ENCODE measurements at places on chromosomes 16 and 17. TPM values are rescaled to one million over a fixed set of nuclear protein-coding genes. Genes with fewer than 3 reads are reported as not detected.

MATCAP1 gene
- total RNA-seq: 34.3 TPM

HES7 gene
- total RNA-seq: 4.3 TPM

MT1A gene
- total RNA-seq: 1.5 TPM

GRCh38 chr17:81926451-81927151 is 934 bp downstream of the MAFG start:
- DNase-seq: peak; percentile 87
- peaks cover 41% of the 10 kb centered on the region for H3K4me1 ChIP-seq
- peaks cover 2% of the 10 kb centered on the region for H3K36me3 ChIP-seq
- H3K27ac ChIP-seq: peak overlapping the region; percentile 92

- DNase-seq: no peak
- H3K4me1 ChIP-seq: no peaks in the 10 kb centered on the region
- no peak overlapping the region for H3K4me3 ChIP-seq
- no peaks in the 10 kb centered on the region for H3K36me3 ChIP-seq
These were observed 9.4 kb upstream of the GCGR start for GRCh38 chr17:81794509-81794908.

HNF1B gene
- 0.48 TPM for total RNA-seq

SLC38A10 gene
- 49.8 TPM for total RNA-seq

- H3K4me3 ChIP-seq: no peak overlapping the region
- DNase-seq: no peak
- H3K27ac ChIP-seq: no peak overlapping the region
These were observed 34.4 kb upstream of the MNT start for GRCh38 chr17:2435181-2435741.

YPEL2 gene
- 13.4 TPM for total RNA-seq

- peak; percentile 22 for DNase-seq
- no peak overlapping the region for H3K27ac ChIP-seq
- no peaks in the 10 kb centered on the region for H3K36me3 ChIP-seq
- H3K4me3 ChIP-seq: no peak overlapping the region
These were observed 11.7 kb downstream of the TMEM238L start for GRCh38 chr17:10792151-10792550.

IFT20 gene
- 31.7 TPM for total RNA-seq

DNA sequence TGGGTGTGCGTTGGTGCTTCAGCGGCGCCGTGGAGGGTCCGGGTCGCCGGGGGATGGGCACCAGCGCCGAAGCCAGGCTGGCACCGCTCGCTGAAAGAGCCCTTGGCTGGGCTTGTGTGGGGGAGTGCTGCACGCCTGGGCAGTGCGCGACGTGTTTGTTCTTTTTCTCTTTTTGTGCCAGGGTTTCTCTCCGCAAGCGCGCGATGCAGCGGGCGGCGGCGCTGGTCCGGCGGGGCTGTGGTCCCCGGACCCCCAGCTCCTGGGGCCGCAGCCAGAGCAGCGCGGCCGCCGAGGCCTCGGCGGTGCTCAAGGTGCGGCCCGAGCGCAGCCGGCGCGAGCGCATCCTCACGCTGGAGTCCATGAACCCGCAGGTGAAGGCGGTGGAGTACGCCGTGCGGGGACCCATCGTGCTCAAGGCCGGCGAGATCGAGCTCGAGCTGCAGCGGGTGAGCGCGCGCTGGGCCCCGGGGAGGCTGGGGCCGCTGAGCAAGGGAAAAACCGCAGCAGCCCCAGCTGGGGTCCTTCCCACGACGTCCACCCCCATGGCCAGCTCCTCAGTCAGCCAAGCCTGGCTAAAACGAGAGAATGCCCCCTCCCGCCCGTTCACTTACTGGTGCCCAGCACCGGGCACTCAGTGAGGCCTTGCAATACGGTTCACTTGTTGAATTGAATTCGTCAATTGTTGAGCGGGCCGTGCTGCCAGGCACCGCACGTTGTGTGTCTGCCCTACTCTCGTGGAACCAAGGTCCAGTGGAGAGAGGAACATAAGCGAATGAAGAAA is 541 bp downstream of the GPT2 start:
- peak; percentile 36 for DNase-seq
- peaks cover 17% of the 10 kb centered on the region for H3K4me1 ChIP-seq
- H3K27ac ChIP-seq: no peak overlapping the region
- H3K36me3 ChIP-seq: peaks cover 5% of the 10 kb centered on the region

DNA sequence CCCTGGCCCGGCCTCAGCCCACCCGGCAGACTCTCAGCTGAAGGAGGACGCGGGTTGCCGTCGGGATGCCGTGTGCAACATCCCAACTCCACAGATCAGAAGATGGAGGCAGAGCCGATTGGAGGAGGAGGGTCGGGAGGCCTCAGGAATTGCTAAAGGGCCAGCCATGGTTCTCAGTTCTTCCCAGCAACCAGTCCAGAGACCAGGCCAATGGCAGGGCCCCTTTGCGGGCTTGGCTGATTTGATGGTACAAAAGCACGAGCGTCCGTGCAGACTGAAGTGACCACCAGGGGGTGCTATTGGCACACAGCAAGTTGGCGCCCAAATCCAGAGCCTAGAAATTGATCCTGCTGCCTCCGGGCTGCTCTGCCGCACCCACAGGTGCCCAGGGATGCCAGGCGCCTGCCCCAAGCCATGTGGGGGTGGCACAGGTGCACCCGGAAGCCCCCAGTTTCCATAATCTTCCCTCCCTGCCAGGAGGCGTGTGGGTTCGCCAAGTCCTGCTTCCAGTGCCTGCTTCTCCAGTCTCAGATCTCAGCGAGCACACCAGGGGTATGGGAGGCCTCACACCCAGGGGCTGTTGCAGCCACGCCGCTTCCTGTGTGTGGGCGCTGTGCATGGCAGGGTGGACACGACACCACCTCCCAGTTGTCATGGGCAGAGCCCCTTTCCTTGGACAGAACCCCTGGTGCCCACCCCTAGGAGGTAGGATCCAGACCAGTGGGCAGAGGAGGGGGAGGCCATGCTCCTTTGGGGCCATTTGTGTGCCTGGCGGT is 7.1 kb upstream of the TEX19 start:
- no peaks in the 10 kb centered on the region for H3K36me3 ChIP-seq
- H3K27me3 ChIP-seq: no peaks in the 10 kb centered on the region
- peaks cover 18% of the 10 kb centered on the region for H3K4me1 ChIP-seq
- H3K4me3 ChIP-seq: no peak overlapping the region

IGFBP4 gene
- total RNA-seq: 47.1 TPM

DNA sequence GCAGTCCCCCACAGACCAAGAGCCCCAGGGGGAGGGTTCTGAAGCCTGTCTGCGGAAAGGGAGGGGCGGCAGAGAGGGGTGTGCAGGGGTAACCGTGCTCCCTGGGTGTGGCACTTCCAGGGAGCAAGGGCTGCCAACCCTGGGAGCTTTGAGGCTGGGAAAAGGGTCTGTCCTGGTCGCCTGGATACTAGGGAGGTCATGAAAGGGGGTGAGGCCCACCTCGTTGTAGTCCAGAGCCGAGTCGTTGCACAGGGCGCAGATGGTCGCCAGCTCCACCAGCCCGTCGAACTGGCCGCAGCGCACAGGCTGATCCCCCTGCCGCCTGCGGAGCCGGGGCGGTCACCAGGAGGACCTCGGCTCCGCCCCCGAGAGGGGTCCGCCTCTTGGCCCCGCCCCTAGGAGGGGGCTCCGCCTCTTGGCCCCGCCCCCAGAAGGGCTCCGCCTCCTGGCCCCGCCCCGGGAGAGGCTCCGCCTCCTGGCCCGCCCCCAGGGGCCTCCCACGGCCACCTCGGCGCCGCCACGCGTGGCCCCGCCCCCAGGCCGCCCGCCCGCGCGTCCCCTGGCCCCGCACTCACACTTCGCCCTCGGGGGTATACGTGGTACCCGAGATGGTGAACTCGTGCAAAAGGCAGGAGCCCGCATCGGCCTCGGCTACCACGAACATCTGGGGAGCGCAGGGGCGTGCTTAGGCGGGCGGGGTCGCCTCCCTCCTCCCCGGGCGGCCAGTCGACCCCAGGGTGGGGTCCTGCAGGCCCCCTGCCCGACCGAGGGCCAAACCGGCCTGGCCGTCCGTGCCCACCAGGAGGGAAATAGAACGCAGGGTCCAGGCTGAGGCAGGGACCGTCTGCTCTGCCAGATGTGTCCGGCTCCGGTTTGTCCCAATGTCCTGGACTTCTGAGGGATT is 19.5 kb downstream of the ATP2A3 start:
- H3K4me3 ChIP-seq: no peak overlapping the region
- peaks cover 2% of the 10 kb centered on the region for H3K36me3 ChIP-seq
- H3K27me3 ChIP-seq: no peaks in the 10 kb centered on the region
- peak; percentile 21 for DNase-seq
- H3K27ac ChIP-seq: no peak overlapping the region
- H3K4me1 ChIP-seq: no peaks in the 10 kb centered on the region

- DNase-seq: no peak
- H3K4me3 ChIP-seq: no peak overlapping the region
- peaks cover 7% of the 10 kb centered on the region for H3K4me1 ChIP-seq
- H3K27ac ChIP-seq: no peak overlapping the region
- H3K27me3 ChIP-seq: peaks cover 46% of the 10 kb centered on the region
- no peaks in the 10 kb centered on the region for H3K36me3 ChIP-seq
These were observed 50.8 kb upstream of the JPH3 start for GRCh38 chr16:87551487-87551886.

EFTUD2 gene
- 123 TPM for total RNA-seq

GRCh38 chr16:4862639-4863038 is 15.4 kb downstream of the UBN1 start:
- no peak overlapping the region for H3K27ac ChIP-seq
- no peak overlapping the region for H3K4me3 ChIP-seq
- no peaks in the 10 kb centered on the region for H3K4me1 ChIP-seq

DNA sequence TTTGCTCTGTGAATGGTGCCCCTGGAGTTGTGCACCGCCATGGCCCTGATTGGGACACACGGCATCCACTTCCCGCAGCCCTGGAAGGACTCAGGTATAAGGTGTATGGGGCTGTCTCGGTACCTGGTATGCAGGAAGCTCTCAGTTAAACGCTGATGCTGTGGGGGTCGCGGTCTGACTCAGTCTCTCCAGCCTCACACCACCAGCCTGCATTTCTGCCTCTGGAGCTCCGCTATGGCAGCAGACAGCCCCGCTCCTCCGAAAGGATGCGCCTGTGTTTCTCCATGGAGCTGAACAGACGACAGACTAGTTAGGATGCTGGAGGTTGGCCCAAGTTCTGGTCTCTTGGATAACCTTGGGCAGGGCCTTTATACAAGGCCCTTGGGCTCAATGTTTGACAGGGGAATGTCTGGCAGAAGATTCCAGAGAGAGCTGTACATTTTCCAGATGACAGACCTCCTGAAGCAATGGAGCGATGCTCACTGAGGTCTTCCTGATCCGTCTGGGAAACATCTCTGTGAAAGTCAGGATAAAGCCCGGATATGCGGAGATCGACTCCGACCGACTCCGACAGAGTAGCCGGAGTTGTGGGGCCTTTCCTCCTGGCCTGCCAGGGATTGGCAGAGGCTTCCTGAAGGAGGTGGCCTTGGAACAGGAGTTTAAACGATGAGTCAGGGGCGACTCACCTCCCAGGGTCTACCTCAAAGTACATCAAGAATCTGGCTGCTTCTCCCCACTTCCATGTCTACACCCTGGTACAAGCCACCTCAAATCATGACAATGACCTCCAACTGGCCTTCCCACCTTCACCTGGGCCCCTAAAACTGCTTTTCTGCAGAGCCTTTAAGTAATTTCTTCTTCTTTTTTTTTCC is 21.9 kb upstream of the BCAR1 start:
- H3K36me3 ChIP-seq: no peaks in the 10 kb centered on the region
- DNase-seq: no peak
- no peak overlapping the region for H3K27ac ChIP-seq

- H3K4me1 ChIP-seq: no peaks in the 10 kb centered on the region
- no peaks in the 10 kb centered on the region for H3K36me3 ChIP-seq
- no peaks in the 10 kb centered on the region for H3K27me3 ChIP-seq
These were observed 79.1 kb downstream of the GRIN2A start for GRCh38 chr16:10103118-10103517.

SERPINF2 gene
- total RNA-seq: 1.6 TPM

DNA sequence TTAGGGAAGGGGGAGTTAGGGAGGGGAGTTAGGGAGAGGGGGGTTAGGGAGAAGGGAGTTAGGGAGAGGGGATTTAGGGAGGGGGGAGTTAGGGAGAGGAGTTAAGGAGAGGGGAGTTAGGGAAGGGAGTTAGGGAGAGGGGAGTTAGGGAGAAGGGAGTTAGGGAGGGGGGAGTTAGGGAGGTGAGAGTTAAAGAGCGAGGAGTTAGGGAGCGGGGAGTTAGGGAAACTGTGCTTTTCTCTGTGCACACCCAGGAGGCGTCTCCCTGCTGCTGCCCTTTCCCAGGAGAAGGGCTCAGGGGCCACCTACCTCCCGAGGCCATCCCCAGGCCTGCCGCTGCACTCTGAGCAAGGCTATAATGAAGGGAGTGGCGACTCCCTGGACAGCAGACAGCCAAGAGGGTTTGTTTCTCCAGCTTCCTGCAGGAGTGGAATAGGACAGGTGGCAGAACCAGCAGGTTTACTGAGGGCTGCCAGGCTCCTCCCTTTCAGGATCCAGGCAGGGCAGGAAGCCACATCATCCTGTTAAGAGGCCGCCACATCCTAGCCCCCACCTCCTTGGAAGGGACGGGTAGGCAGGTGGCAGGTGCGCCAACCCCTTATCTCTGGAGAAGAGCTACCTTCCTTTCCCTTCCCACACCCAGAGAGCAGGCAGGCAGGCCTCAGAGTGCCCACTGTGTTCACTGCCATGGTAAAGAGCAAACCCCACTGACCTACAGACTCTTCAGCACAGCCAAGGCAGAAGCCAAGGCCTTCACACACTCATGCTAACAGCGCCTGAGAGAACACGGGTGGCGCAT is 4.3 kb downstream of the CANT1 start:
- no peaks in the 10 kb centered on the region for H3K27me3 ChIP-seq
- peak overlapping the region; percentile 29 for H3K4me3 ChIP-seq
- DNase-seq: no peak
- H3K4me1 ChIP-seq: peaks cover 44% of the 10 kb centered on the region

GRCh38 chr17:72501404-72502370 is 380.9 kb downstream of the SOX9 start:
- H3K4me1 ChIP-seq: no peaks in the 10 kb centered on the region
- H3K4me3 ChIP-seq: no peak overlapping the region
- H3K27ac ChIP-seq: no peak overlapping the region
- DNase-seq: no peak

FOXF1 gene
- not detected for total RNA-seq

CES3 gene
- 11.5 TPM for total RNA-seq

- H3K27ac ChIP-seq: no peak overlapping the region
- H3K4me1 ChIP-seq: no peaks in the 10 kb centered on the region
- H3K4me3 ChIP-seq: no peak overlapping the region
- DNase-seq: no peak
These were observed 41.3 kb upstream of the RASD1 start for GRCh38 chr17:17537311-17538099.

MMP25 gene
- total RNA-seq: 5.2 TPM
